ENCODE measurements at places on chromosomes 1 and 21.

GRCh38 chr1:74811436-74812179 is 78.7 kb downstream of the TYW3 start:
- no peak for DNase-seq

DNA sequence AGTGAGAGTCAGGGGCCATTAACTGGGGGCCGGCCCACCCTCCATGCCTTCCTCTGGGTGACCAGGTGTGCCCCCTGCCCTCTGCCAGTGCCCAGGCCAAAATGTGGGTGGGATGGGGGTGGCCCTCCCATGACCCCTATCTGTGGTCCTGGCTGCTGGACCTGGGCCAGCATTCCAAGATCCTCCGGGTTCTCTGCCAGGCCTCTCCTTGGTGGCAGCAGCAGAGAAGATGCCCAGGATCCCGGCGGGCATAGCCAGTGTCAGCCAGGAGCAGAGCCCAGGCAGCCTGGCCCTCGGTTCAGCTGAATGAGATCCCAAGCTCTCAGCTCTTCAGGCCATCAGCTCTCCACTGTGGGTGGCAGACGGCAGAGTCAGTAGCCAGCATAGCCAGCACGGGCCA is 31.3 kb upstream of the ACTRT2 start:
- DNase-seq, result no peak

DNA sequence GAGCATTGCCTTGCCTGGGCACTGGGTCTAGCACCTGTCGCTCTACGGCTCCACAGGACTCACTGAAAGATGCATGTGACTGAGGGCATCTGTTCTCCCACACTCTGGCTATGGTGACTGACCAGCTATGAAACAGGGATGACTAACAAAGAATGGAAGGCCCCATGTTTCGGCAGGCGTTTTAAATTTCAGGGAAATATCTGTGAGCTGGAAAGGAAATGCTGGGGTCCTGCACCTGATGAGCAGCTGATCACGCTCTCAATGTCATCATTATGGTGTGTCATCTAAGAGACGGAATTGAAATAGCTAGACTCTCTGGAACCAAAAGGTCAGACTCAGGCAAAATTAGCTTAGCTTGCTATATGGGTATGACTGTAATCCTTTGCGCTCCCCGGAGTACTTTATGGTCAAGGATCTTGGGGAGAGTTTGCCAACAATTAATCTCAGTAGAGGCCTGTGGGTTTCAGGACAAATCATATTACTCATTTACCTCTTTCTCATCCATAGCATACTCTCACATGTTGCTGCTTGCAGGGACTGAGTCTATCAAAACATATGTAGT is 24.5 kb upstream of the PALMD start:
- no peak for DNase-seq

DNA sequence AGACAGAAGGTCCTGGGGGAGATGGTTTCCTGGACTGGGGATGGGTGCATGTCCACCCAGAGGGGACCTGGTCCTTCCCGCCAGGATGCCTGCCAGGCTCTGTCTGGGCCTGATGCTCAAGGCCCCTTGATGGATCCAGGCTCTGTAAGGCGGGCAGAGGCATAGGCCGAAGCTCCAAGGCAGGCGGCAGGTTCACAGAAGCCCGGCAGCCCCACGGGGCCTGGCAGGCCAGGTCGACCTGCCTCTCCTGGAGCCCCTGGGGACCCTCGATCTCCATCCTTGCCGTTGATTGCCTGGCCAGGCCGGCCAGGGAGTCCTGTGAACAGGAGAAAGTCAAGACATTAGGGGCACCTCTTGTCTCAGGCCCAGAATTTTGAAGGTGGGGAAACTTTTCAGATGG is 16.0 kb downstream of the COL9A2 start:
- DNase-seq, result no peak

Data from stimulated activated CD4-positive, alpha-beta T cell treated with anti-CD3 and anti-CD28 coated beads, Interleukin-4, amount 100 ng/mL, for 1 hour (primary cell).